ENCODE measurements at places on chromosomes 5 and 9.

DNA sequence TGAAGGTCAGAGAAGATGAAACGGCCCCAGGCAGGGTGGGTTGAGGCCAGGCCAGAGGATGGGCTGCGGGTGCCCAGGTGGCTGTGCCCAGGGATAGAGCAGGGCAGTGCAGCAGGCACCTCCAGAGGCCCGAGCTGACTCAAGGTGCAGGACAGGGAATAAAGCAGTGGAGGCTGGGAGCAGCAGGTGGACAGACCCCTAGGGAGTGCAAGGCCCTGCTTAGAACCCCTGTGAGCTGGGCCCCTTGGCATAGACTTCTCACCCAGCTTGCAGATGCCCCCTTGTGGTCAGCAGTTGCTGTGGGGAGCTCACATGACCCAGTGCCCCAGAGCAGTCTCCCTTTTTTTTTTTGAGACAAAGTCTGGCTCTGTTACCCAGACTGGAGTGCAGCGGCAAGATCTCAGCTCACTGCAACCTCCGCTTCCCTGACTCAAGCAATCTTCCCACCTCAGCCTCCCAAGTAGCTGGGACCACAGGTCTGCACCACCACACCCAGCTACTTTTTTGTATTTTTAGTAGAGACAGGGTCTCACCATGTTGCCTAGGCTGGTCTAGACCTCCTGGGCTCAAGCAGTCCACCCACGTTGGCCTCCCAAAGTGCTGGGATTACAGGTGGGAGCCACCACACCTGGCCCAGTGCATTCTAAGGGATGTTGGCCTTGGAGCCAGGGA is 118.8 kb downstream of the WNK2 start:
- DNase-seq = no peak

GRCh38 chr5:45772402-45772801 is 76.2 kb upstream of the HCN1 start:
- no peak for DNase-seq

GRCh38 chr5:122499585-122499984 is 187.5 kb downstream of the SNCAIP start:
- no peak for DNase-seq

GRCh38 chr9:14221558-14221957 is 92.4 kb downstream of the NFIB start:
- no peak for DNase-seq

DNA sequence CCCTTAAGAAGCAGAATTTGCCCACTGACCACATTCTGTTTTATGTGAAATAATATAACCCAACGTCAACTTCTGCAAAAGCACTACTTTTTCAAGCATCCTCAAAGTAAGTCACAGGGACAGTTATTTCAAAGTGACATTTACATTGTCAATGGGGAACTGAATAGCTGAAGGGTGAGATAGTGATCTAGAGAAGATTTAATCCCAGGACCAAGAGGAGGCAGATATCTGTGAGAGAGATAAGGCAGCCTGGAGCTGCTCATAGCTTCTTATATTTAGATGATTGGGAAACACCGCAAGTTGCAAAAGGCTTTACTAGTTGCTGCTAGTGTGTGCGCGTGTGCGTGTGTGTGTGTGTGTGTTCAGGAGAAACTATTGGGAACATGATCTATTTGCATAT is 210.4 kb upstream of the RFX3 start:
- DNase-seq = no peak

GRCh38 chr5:135535420-135535819 is 344 bp downstream of the NEUROG1 start:
- no peak for DNase-seq

- peak; percentile 13 for DNase-seq
Observed at GRCh38 chr5:175464074-175464941, 14.1 kb upstream of the SFXN1 start.

- DNase-seq = no peak
Observed at GRCh38 chr5:149940941-149941644, 3.5 kb downstream of the PDE6A start.

DNA sequence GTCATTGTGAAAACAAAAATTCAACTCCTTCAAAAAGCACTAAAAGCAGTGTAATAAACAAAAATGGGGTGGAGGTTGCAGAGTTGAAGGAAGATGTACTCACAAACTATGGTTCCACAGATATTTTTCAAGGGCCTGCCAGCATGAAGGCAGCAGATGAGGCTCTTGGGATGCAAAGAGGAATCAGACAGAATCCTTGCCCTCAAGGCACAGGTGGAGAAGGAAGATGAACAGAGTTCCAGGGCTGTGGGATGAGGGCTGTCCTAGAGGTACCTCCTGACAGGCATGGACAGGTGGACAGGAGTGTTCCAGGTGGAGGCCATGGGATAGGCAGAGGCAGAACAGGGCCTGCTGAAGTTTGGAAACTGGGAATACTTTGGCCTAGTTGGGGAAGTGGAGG is 140.5 kb upstream of the ANKH start:
- DNase-seq = no peak

DNA sequence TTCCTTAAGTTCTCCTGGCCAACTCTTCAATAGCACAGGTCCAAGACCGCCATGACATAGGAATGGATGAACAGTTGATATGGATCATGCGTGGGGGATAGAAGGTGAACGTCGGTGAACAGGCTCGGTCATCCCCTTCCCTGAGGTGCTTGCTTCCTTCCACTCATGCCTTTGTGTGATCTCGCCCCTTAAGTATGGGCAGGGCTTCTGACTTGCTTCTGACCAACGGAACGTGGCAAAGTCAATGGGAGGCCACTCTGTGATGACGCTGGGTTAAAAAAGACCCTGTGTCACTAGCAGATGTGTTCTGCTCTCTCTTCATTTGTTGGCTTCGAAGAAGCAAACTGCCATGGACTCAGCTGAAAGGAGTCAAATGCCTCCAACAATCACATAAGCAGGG is 240.5 kb upstream of the TUT7 start:
- no peak for DNase-seq

DNA sequence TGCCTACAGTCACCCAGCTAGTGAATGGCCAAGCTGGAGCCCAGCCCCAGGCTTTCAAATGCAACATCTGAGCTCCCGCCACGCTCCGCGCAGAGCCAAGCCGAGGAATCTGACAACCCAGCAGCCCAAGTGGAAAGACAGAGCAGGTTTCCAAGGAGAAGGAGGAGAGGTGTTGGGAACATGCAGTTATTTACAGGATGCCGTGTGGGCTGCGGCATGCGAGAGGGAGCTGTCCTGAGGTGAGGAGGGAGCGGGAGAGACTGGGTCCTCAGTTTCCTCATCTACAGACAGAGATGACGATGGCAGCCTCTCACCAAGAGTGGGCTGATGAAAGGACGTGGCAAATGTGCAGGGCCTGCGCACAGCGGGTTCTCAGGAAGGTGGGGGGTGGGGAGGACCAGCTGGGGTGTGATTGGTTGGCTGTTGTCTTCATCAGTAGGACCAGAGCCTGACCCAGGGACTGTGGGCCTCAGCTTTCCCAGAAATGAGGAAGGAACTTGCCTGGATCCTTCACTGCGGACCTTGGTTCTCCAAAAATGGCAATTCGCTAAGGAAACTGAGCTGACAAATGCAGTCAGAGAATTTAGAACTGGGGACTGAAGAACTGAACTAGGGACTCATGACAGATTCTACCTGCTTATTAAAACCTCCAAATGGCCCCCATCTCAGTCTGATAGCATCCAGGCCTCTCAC is 14.8 kb upstream of the CPLX2 start:
- DNase-seq = no peak

DNA sequence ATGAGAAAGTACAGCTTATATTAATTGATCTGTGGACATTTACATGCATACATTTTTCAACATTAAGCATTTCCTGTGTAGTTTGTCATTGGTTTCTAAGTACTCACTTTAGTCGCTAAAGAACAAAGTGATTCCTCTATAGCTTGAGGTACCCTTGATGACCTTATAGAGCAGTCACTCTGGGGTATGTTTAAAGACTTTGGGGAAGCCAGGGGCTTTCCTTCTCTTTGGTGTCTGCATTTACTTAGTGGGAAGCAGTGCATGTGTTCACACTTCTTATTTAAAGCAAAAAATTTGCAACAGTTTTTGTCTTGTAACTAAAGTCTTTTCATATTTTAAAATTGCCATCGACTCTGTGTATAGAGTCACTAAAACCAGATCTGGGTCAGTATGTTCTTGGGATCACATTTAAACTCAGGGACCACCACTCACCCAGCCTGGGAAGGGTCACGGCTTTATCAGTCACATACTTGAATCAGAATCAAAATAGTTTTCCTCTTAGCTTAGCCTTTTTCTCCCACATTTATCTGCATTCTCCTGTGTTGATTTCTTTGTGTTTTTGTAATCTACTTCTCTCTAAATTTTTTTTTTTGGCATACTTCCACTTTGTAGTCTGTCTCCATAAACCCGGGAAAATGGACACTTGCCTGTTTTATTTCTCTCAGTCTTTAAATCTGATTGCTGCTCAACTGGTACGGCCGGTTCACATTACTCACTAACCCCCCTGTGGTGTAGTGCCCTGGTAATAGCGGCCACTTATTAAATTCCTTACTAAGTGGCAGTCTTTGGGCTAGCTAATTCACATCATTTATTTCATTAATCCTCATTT is 143.9 kb upstream of the FBN2 start:
- DNase-seq = no peak

- no peak for DNase-seq
Observed at GRCh38 chr5:79576606-79577289, 35.5 kb upstream of the TENT2 start.

GRCh38 chr9:137280474-137281344 is 3.2 kb downstream of the TOR4A start:
- no peak for DNase-seq

- DNase-seq = no peak
Observed at GRCh38 chr5:91906027-91906426, 522.9 kb upstream of the ARRDC3 start.
